ENCODE measurements at places on chromosomes 5 and 9. TPM values are rescaled to one million over a fixed set of nuclear protein-coding genes. Genes with fewer than 3 reads are reported as not detected.

DNA sequence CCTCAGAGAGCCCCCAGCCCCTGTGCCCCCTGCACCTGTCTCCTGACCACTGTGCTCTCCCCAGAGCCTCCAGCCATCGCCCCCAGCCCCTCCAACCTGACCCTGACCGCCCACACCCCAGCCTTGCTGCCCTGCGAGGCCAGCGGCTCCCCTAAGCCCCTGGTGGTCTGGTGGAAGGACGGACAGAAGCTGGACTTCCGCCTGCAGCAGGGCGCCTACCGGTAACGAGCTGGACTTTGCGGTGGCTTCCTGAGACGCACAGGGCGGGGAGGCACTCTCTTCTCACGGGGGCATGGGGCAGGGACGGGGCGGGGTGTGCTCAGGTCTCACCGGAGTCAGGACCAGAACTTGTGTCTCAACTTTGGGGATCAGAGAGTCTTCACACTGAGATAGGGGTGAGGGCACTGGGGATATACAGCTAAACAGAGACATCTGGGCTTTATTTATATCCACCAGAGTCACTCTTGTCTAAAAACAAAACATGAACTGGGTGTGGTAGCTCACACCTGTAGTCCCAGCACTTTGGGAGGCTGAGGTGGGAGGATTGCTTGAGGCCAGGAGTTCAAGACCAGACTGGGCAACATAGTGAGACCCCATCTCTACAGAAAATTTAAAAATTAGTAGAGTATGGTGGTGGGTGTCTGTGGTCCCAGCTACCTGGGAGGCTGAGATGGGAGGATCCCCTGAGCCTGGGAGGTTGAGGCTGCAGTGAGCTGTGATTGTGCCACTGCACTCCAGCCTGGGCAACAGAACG lies 46.1 kb upstream of the ASS1 start:
- DNase-seq = no peak
- H3K4me1 ChIP-seq = no peaks in the 10 kb centered on the region
- no peak overlapping the region for H3K27ac ChIP-seq

DNA sequence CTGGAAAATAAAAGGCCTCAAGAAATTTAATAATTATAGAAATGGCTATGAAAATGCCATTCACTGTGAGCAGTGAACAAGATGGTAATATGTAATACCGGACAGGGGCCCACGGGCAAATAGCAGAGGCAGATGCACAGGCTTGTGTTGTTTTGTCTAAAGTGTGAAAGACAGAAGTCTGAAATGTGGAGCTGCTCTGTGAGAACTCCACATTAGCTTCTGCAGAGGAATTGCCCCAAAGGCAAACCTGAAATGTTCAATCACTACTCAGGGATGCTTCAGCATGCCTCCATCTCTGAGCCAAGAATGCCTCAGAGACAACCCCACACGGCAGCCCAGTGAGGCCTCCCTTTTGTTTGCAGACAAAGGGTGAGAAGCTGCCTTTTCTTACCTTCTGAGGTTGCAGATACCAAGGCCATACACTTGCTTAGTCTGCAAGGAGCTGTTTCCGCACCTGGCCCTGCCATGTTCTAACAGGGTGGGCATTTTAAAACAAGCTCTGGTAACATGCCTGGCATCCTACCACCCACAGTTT lies 124.3 kb upstream of the CXCL14 start:
- peaks cover 4% of the 10 kb centered on the region for H3K27me3 ChIP-seq
- no peak overlapping the region for H3K27ac ChIP-seq
- no peak for DNase-seq

GRCh38 chr5:142894315-142894714 lies 124.1 kb downstream of the ARHGAP26 start:
- DNase-seq = no peak
- H3K27ac ChIP-seq = no peak overlapping the region
- H3K4me3 ChIP-seq = no peak overlapping the region
- no peaks in the 10 kb centered on the region for H3K27me3 ChIP-seq

DNA sequence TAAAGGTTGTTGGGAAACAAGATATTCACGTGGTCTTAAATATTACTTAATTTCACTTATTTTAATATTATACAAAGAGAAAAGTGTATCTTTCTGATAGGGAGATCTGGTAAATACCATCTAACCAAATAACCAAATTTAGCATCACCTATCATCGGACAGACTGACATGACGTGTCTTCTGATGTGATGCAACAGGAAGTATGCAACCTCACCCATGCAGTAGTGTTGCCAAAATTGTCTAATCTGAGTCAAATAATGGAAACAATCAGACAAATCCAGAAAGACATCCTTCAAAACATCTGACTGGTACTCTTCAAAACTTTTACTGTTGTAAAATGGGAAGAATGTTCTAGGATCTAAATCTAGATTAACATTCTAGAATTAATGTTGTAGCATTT lies 148.0 kb downstream of the FGF1 start:
- H3K36me3 ChIP-seq = no peaks in the 10 kb centered on the region
- H3K27me3 ChIP-seq = peaks cover 22% of the 10 kb centered on the region
- H3K27ac ChIP-seq = no peak overlapping the region
- no peak for DNase-seq
- no peaks in the 10 kb centered on the region for H3K4me1 ChIP-seq
- no peak overlapping the region for H3K4me3 ChIP-seq

DNA sequence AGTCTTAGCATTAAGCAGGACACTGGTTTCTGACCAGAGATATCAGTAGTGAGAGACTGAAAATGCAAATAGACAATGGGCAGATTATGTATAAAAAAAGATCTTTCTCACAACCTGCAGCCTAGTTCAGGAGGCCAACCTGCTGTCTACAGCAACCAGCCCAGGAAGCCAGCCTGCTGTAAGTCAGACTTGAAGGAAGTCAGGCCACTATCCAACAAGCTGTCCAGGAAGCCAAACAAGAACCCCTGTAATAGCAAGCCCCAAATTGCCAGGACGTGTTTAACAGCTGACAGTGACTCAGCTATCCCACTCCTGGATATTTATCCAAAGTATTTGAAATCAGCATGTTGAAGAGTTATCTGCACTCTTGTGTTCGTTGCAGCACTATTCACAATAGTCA lies 121.8 kb upstream of the SPIN1 start:
- H3K4me3 ChIP-seq = no peak overlapping the region
- H3K4me1 ChIP-seq = peaks cover 3% of the 10 kb centered on the region
- H3K27ac ChIP-seq = no peak overlapping the region
- H3K36me3 ChIP-seq = no peaks in the 10 kb centered on the region
- H3K27me3 ChIP-seq = no peaks in the 10 kb centered on the region

DNA sequence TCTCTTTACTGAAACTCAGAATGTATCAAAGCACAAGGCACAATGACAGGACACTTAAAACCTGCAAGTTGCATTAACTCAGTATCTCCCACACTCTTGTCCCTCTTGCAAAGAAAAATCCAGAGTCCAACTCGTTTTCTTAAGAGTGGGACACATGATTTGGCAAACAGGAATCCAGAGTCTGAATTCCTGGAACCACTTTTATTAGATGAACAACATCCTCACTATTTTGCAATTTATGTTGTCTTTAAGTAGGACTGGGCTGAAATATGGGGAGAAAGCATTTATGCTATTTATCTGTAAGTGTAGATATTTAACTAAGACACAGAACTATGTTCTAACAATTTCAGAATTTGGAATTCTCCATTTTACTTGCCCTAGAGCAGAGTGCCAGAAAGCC lies 69.1 kb downstream of the ABCA1 start:
- H3K36me3 ChIP-seq = peaks cover 12% of the 10 kb centered on the region
- H3K4me1 ChIP-seq = peaks cover 39% of the 10 kb centered on the region
- DNase-seq = no peak
- H3K27ac ChIP-seq = no peak overlapping the region

- no peak overlapping the region for H3K4me3 ChIP-seq
- H3K27ac ChIP-seq = peak overlapping the region; percentile 90
- H3K4me1 ChIP-seq = peaks cover 43% of the 10 kb centered on the region
- peaks cover 9% of the 10 kb centered on the region for H3K36me3 ChIP-seq
These were observed 8.3 kb downstream of the ATOX1 start for GRCh38 chr5:151750121-151750520.

- H3K4me1 ChIP-seq = no peaks in the 10 kb centered on the region
- no peaks in the 10 kb centered on the region for H3K36me3 ChIP-seq
- DNase-seq = no peak
- H3K4me3 ChIP-seq = no peak overlapping the region
- H3K27ac ChIP-seq = no peak overlapping the region
- peaks cover 34% of the 10 kb centered on the region for H3K27me3 ChIP-seq
These were observed 88.3 kb downstream of the BRINP1 start for GRCh38 chr9:119280740-119281485.

DNA sequence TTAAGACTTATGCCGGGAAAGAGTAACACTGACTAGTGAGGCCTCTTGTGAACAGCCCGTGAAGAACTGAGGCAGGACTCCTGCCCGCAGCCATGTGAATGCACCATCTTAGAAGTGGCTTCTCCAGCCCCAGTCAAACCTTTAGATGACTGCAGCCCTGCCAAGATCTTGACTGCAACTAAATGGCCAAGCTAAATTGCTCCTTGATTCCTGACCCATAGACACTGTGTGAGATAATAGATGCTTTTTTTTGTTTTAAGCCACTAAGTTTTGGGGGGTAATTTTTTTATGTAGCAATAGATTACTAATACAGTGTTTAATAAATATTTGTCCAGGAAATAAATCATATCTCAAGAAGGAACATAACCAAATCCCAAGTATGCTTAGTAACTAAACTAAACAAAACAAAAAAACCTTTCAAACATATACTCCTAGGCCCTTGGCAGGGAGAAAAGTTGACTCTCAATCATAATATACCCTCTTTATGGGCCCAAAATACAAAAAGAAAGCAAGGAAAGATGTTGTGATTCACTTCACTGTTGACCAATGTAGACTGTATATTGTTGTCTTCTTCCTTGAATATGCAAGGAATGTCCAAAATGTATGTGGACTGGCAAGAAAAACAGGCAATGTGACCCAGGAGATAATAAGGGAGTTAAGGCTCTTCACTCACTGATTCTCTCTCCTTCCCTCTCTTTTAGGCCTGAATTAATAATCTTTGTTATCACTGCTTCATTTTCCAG lies 79.7 kb upstream of the ZNF366 start:
- no peaks in the 10 kb centered on the region for H3K4me1 ChIP-seq
- no peak overlapping the region for H3K4me3 ChIP-seq
- H3K36me3 ChIP-seq = no peaks in the 10 kb centered on the region
- DNase-seq = no peak

- H3K27me3 ChIP-seq = no peaks in the 10 kb centered on the region
- H3K27ac ChIP-seq = peak overlapping the region; percentile 60
- H3K36me3 ChIP-seq = no peaks in the 10 kb centered on the region
- H3K4me1 ChIP-seq = peaks cover 20% of the 10 kb centered on the region
- H3K4me3 ChIP-seq = peak overlapping the region; percentile 35
These were observed 3.8 kb downstream of the EGR1 start for GRCh38 chr5:138468966-138469539.

DNA sequence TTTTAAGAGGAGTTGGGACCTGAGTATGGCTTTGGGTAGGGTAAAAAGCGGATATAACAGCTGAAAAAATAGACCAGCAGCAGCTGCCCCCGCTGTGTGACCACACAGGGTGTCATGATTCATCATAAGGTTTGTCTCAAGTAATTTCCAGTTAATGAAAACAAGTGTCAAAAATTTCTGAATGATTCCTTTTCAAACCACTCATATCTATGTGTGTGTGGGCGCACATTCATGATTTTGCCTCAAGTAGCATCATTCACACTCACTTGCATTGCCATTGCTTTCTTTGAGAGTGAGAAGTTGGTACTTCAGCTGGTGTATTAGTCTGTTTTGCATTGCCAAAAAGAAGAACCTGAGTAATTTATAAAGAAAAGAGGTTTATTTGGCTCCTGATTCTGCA lies 12.1 kb upstream of the TNFAIP8 start:
- DNase-seq = no peak
- H3K27me3 ChIP-seq = no peaks in the 10 kb centered on the region
- peak overlapping the region; percentile 68 for H3K4me3 ChIP-seq
- H3K27ac ChIP-seq = peak overlapping the region; percentile 89

GRCh38 chr9:113503131-113503541 lies 39.6 kb downstream of the RGS3 start:
- H3K36me3 ChIP-seq = no peaks in the 10 kb centered on the region
- DNase-seq = no peak
- no peak overlapping the region for H3K4me3 ChIP-seq

DNA sequence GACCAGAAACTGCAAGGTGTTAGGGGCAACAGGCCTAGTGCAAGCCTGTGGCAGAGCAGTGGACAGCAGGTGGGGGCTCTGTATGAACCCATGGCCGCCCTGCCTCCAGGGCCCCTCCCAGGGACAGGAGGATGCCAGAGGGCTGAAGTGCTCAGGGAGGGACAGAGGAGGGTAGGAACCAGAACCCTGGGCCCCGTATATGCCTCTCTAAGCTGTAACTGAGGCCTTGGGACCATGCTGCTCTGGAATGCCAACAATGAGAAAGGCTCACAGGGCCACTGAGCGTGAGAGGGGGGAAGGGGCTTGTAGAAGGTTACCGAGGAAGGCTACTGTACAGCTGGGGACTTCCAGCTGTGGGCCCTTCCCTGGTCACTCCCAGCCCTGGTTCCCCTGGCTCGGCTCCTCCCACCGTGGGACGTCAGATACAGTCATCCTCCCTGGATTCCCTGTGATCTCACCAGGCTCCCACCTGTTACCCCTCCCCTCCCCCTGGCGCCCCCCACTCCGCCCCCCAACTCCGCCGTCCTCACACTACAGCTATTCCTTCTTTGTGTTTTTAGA lies 21.1 kb downstream of the AQP7 start:
- no peak overlapping the region for H3K4me3 ChIP-seq
- no peaks in the 10 kb centered on the region for H3K36me3 ChIP-seq
- no peaks in the 10 kb centered on the region for H3K27me3 ChIP-seq
- H3K4me1 ChIP-seq = no peaks in the 10 kb centered on the region
- no peak overlapping the region for H3K27ac ChIP-seq

DNA sequence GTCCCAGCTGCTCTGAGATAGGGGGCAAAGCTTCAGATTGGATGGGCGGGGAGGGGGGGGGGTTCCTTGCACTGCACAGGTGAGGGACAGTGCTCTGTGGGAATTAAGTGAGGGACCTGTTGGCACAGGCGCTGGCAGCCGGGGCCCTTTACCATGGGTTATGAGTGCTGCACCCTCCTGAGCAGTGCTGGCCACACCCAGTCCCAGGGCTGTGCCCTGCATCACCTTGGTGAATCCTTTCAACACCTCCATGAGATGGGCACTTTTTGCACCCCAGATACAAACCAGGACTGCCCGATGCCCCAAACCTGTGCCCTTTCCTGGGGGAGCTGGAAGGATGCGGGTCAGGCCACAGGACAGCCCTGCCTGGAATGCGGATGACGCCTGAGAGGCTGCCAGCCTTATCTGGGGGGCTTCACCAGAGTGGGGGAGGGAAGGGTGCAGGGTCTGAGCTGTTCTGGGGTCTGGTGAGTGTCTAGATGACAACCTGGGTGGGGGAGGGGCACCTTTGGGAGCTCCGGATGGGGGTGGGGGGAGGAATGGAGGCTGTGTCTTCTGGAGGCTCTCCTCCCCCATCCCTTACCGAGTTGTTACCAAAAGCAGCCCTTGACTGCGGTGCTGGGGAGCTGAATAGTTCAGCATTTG lies 5.2 kb downstream of the CRB2 start:
- DNase-seq = no peak
- no peak overlapping the region for H3K4me3 ChIP-seq
- H3K27me3 ChIP-seq = peaks cover 6% of the 10 kb centered on the region
- H3K27ac ChIP-seq = no peak overlapping the region

- H3K36me3 ChIP-seq = peaks cover 9% of the 10 kb centered on the region
- peaks cover 10% of the 10 kb centered on the region for H3K4me1 ChIP-seq
- no peaks in the 10 kb centered on the region for H3K27me3 ChIP-seq
- H3K27ac ChIP-seq = no peak overlapping the region
- H3K4me3 ChIP-seq = peak overlapping the region; percentile 39
These were observed 17.8 kb downstream of the MED10 start for GRCh38 chr5:6360323-6361072.

The SPINK4 gene
- not detected for polyA plus RNA-seq

The TAF1L gene
- polyA plus RNA-seq = not detected

The SLC6A18 gene
- polyA plus RNA-seq = not detected

The ATP10B gene
- not detected for polyA plus RNA-seq

The NSA2 gene
- 66.1 TPM for polyA plus RNA-seq

The PRRT1B gene
- not detected for polyA plus RNA-seq

The SLC25A25 gene
- polyA plus RNA-seq = 8.8 TPM

The ZNF608 gene
- polyA plus RNA-seq = 6.0 TPM

The GADD45G gene
- polyA plus RNA-seq = 0.96 TPM

The CCDC192 gene
- polyA plus RNA-seq = not detected
